ENCODE measurements at places on chromosomes 13 and 19.

- no peak for DNase-seq
Measured at GRCh38 chr19:45306518-45307027, 16.1 kb downstream of the CKM start.

GRCh38 chr13:36475468-36475867 is 43.2 kb downstream of the CCNA1 start:
- DNase-seq: no peak

DNA sequence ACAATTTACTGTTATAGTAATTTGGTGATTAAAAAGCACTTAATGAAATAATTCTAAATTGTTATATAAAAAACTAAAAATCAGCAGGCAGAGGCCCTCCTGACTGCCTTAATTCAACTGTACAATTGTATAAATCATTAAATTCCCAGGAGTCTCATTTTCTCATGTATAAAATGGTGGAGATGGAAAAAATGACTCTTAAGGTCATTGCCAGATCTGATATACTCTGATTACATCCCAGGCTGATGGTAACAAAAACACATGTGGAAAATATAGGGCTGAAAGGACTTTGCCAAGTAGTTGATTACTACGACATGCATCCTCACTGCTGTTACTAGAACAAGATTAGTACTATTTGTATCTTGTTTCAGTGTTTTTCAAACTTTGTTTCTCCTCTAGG is 1020.0 kb upstream of the SLC10A2 start:
- DNase-seq: no peak

GRCh38 chr13:50153401-50153800 is 138.2 kb downstream of the KCNRG start:
- DNase-seq: no peak

DNA sequence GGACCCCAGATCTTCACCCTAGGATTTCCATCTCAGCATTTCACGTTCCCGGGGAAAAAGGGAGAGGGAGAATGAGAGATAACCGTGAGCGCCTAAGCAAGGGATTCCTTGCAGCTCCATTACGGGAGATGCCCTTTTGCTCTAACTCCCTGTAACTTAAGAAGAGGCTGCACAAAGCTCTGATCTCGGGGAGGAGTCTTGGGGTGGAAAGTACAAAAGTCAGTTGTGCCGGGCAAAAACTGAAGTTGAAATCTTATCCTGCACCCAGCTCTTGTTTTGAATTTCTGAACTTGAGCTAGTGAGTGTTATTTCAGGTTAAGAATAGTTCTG is 256.4 kb upstream of the SOX21 start:
- DNase-seq: no peak
